Kasumi-1 (cell line): ENCODE measurements at places on chromosomes 1 and 21.

DNA sequence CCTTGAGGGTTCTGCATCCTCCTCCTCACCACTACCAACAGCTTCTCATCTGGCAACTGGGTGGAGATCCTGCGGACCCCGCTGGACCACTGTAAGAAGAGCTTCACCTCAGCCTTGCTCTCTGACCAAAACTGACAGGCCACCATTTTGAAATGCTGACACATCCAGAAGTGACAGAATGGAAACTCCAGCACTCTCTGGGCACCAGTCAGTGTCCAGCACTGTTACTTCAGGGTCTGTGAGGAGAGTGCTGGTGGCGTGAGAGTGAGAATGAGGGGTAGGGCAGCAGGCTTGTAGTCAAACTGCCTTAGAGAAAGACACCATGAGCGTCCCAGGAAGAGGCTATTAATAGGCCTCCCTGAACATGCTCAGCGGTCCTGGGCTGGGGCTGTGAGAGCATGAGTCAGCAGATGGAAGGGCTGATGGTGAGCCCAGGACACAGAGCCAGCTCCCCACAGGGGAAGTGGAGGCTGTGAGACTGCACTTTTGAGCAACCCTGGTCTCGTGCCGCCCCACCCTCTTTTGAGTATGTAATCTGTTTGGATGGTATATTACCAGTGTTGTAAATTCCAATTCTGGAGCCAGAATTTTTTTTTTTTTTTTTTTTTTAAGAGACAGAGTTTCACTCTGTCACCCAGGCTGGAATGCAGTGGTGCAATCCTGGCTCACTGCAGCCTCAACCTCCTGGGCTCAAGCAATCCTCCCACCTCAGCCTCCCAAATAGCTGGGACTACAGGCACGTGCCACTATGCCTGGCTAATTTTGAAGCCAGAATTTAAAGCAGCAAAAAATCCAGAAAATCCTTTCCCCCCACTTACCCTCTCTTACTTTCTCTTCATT is 34.4 kb upstream of the SLC30A1 start:
- DNase-seq, result peak; percentile 83

DNA sequence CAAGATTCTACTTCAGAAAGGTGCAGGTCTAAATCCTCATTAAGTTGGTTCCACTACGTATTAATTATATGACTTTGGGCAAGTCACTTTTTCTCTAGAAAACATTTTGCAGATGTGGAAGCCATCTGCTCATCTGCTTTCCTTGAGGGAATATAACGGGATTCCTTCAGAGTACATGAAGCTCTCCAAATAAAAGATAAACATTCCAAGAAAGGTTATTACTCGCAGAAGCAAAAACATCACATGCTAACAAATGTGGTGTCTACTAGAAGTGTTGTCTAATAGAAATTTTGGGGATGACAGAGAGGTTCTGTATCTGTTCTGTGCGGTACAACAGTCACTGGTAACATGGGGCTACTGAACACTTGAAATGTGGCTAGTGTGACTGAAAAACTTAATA is 60.2 kb downstream of the NIBAN1 start:
- DNase-seq, result no peak

DNA sequence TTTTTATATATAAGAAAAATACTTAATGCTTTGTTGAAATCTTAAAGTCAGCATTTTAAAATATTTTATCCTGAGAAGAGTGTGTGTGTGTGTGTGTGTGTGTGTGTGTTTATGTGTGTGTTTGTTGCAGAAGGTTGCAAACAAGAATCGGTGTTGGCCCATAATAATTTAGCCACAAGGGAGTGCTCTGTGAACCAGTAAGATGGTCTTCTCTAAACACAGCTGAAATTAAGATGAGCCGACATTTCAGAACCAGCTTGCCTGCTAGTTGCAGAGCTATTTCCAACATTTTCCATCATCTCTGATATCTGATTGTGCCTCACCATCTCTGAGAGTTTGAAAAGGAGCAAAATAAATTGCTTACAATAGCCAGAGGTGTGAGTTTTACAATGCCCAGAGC is 158.8 kb upstream of the SGIP1 start:
- no peak for DNase-seq

DNA sequence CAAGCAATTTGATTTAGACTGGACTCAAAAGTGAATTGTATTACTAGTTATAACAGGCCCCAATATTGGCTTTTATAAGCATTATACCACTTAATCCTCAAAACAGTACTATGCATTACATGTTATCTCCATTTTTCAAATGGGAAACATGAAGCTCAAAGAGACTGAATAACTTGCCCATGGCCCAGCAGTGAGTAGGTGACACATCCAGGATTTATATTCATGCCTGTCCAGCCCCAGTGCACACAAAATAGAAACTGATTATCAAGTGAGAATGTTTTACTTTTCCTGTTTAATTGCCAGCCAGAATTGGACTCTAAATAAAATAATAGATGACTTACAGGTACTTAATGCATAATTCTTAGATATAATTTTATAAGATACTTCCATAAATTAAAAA is 82.9 kb downstream of the NIBAN1 start:
- no peak for DNase-seq

DNA sequence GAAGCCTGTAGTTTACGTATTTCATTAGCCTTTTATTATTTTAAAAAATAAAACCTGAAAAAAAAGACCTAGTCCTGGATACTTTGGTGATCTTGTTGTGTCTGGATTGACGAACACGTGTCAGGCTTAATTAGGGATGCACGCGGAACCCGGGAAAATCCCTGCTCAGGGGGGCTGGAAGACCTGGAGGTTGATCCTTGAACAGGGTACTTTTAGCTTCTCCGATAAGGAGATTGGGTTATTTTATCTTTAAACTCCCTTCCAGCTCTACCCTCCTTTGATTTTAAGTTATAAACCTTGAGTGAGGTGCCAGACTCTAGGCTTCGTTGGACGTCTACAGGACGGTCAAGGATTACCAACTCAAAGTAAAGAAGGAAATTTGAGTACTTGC is 552 bp upstream of the ZNF691 start:
- peak; percentile 38 for DNase-seq

- DNase-seq, result peak; percentile 97
These were observed 17.7 kb downstream of the NFYC start for GRCh38 chr1:40709100-40709801.

- DNase-seq, result no peak
These were observed 13.4 kb downstream of the ENTREP3 start for GRCh38 chr1:155241841-155242264.

- DNase-seq, result no peak
These were observed 51.7 kb upstream of the MRPS6 start for GRCh38 chr21:34021726-34022125.

DNA sequence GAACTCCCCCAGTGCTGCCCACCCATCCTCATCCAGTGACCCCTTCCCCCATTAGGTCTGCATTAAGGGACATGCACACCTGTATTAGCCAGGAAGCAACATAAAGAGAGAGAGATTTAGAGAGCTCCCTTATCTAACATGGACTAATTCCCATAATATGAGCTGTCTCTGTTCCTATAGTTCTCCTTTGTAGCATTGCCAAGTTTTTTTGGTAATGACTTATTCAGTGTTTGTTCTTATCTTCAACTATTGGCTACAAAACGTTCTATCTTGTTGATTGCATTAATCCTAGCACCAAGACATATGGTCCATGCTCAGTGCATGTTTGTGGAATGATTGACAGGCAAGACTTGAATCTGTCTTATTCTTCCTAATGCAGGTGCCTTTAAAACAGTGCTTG is 264.0 kb downstream of the ADGRL2 start:
- no peak for DNase-seq

DNA sequence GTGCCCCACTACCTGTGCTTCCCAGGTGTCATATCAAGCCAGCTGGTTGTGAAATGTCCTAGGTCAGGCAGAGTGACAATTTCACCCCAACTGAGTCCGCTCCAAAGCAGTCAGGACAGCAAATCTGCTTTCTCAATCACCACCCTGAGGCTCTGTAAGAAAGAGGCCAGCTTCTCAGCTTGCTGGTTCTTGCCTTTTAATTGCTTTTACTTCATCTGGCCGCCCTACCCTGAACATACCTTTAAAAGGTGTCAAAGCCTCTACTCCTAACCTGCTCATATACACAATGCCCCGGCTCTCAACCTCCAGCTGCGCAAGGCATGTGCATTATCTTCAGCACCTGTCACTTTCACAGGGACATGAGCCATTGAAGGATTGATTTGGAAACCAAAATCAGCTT is 581.6 kb downstream of the NPHP4 start:
- DNase-seq, result no peak

- no peak for DNase-seq
These were observed 8.3 kb upstream of the TNFRSF9 start for GRCh38 chr1:7948960-7949359.

- DNase-seq, result peak; percentile 82
These were observed 72.7 kb upstream of the AK4 start for GRCh38 chr1:65075123-65075976.

- DNase-seq, result no peak
These were observed 15.8 kb upstream of the C8A start for GRCh38 chr1:56838759-56839158.

- DNase-seq, result no peak
These were observed 158.0 kb upstream of the CD34 start for GRCh38 chr1:208068908-208069307.

DNA sequence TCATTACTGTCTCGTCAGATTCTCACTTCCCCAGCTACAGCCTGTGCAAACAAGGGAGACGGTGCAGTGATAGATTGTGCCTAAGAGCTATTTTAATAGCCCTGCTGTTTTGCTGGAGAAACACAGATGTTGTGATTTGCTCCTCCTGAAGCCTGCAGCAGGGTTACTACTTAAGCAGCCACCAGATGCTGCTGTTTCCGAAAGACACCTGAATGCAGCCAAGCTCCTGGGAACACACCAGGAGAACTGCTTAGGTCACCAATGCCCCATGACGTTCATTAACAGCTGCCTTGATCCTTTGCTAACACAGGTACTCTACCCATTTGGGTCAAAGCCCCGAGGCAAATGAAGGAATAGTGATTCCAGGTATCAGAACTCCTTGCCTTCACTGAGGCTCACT is 411.8 kb upstream of the DAB1 start:
- no peak for DNase-seq

- no peak for DNase-seq
These were observed 3.2 kb downstream of the NIT1 start for GRCh38 chr1:161121042-161121650.

DNA sequence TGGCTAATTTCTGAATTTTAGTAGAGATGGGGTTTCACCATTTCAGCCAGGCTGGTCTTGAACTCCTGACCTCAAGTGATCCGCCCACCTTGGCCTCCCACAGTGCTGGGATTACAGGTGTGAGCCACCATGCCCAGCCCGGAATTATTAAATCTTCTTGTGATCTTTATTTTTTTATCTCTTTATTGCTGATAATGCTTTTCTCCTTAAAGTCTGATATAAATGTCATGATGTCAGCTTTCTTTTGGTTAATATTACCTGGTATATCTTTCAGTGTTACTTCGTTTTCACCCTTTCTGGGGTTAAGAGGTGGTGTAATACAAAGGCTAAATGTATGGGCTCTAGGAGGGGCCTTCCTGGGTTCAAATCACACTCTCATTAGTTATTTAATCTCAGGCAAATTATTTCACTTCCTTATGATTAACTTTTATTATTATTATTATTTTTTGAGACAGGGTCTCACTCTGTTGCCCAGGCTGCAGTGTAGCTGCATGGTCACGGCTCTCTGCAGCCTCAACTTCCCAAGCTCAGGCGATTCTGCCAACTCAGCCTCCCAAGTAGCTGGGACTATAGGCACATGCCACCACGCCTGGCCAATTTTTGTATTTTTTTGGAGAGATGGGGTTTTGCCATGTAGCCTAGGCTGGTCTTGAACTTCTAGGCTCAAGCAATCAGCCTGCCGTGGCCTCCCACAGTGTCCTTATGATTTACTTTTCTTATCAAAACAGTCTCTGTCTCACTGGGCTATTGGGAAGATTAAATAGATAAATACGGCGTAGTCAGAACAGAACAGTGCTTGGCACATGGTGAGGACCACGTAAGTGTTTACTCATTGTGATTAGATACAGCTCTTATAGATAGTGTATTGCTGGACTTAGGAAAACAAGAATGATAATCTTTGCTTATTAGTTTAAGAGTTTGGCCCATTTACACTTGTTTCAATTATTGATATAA is 216.5 kb downstream of the URB2 start:
- no peak for DNase-seq

- no peak for DNase-seq
These were observed 22.2 kb upstream of the CAPZB start for GRCh38 chr1:19507516-19507915.

DNA sequence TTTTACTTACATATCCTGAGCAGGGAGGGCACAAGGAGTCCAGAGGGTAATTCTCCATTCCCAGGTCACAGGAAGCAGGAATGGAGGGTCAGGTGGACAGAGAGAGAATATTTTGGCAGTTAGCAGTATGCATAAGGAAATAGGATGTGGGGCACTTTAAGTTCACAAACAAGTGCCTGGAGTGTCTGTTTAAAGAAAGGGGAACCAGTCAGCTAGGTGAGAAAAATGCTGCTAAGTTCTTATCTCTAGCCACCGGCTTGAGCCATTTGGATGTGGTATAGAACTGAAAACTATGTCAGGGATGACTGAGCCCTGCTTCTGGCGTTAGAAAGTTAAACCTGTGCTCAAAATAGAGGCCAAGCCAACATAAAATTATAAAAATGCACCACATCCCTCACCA is 739.7 kb upstream of the NCAM2 start:
- peak; percentile 79 for DNase-seq

GRCh38 chr1:87089823-87090222 is 175.4 kb downstream of the HS2ST1 start:
- DNase-seq, result no peak

DNA sequence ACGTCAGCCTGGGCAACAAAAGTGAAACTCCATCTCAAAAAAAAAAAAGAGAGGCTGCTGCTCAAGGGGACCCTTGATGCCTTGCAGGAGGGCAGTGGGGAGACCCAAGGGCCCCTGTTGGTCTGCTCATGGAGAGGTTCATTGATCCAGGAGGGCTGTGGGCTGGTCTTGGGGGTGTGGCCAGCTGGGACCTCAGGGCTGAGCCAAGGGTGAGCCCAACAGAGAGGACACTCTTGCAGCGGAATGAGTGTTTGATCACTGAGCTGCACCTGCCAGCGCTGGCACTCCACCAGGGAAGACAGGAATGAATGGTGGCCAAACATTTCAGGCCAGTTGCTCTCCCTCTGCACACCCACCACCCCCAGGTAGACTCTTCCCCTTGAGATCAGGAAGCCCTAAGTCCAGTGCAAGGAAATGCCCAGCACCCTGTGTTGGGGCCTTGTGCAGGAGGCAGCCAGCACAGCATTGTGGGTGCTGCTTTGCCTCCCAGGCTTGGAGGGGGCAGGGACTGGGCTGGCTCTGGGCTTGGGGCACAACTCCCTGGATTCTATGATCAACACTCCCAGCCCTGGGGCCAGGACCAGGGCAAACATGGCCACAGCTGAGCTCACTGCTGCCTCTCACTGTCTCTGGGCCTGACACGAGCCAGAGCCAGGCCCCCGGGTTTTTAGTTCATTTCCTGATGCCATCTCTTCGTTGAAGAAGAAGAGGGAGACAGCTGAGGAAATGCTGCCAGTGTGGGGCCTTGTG is 50.7 kb downstream of the IRF2BP2 start:
- DNase-seq, result no peak

- DNase-seq, result peak; percentile 23
These were observed 4.3 kb upstream of the CSF1 start for GRCh38 chr1:109906160-109906838.
